ENCODE measurements at places on chromosomes 1 and 21.

DNA sequence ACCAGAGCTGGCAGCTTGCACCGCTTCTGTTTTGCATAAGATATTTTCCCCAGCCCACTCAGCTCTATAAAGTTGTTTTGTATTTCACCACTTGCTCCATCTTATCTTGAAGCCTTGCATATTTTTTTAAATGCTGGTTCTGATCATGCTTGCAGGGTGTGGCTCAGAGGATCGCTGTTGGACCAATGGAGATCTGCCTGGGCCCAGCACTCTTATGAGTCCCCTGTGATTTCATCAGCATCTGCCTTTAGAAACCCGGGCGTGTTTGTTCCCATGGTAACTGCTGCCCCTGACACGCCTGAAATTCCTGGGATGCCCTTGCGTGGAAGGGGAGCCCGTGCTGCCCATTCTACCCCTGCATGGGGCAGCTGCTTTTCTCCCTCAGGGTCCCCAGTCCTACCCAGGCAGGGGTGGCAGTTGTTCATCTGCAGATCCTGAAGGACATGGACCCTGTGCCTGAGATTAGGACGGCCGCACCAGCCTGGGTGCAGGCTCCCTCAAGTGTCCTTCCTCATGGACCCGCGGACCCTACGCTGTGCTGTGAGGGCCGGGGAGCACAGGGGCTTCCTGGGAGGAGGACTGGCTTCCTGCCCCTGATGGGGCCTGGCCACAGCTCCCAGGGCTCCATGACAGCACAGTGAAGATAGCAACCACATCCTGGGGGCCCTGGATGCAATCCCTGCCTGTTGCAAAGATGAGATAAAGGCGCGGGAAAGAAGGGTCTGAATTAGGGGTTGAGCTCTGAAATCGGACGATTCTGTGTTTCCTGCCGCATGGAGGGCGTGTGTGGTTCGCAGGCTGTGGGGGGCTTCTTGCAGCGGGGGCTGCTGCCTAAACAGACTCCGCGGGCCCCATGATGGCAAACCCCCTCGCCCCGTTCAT, 226.5 kb downstream of the SDCCAG8 start:
- no peak for DNase-seq

- DNase-seq, result no peak
Measured at GRCh38 chr21:41877901-41878830, 978 bp downstream of the PRDM15 start.

DNA sequence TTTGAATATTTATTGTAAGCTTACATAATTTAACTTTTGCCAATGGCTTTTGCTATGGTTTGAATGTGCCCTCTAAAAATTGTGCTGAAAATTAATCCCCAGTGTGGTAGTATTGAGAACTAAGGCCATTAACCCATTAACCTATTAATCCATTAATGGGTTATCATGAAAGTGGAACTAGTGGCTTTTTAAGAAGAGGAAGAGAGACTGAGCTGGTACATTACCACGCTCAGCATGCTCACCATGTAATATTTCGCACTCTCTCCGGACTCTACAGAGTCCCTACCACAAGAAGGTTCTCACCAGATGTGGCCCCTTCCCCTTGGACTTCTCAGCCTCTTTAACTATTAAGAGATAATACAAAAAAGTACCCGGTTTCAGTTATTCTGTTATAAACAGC, 164.4 kb upstream of the ZRANB2 start:
- no peak for DNase-seq

- no peak for DNase-seq
Measured at GRCh38 chr1:201506092-201506491, 831 bp downstream of the CSRP1 start.

- DNase-seq, result no peak
Measured at GRCh38 chr1:10042746-10043145, 10.0 kb downstream of the UBE4B start.

DNA sequence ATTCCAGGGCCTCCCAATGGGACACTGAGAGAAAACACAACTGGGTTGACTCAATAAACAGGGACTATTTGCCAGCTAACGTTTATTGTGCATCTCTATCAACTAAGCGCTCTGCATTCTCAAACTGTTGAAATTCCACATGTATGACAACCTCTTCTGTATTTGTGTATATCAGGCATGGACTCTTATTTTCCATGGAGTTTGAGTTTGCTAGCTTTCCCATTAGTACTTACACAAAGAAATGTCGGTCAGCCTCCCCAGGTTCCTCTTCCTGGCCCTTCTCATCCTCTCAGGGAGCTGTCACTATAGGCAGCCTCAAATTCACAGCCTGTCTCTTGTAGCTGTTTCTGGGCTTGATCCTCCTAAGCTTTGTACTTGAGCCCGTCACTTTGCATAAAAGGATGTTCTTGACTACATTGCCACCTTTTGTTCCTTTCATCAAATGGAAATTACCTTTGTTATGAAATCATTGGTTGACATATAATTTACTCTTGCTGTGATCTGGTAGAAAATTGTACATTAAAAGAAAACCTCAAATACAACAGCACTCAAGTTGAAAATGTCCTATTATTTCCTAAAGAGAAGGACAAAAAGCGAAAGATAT, 60.0 kb upstream of the NTPCR start:
- no peak for DNase-seq

DNA sequence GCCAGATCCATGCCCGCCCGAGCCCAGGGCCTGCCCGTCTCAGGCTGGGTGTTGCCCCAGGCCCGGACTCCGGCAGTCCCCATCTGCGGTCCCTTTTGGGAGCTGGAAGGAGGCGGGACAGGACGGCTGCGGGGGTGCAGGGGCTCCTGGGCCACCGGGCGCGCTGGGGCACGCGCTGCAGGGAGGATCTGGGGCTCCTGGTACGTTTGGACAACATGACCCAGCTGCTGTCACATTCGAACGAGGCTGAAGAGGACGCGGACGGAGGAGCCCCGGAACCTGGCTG, 6.6 kb upstream of the CALML6 start:
- no peak for DNase-seq

DNA sequence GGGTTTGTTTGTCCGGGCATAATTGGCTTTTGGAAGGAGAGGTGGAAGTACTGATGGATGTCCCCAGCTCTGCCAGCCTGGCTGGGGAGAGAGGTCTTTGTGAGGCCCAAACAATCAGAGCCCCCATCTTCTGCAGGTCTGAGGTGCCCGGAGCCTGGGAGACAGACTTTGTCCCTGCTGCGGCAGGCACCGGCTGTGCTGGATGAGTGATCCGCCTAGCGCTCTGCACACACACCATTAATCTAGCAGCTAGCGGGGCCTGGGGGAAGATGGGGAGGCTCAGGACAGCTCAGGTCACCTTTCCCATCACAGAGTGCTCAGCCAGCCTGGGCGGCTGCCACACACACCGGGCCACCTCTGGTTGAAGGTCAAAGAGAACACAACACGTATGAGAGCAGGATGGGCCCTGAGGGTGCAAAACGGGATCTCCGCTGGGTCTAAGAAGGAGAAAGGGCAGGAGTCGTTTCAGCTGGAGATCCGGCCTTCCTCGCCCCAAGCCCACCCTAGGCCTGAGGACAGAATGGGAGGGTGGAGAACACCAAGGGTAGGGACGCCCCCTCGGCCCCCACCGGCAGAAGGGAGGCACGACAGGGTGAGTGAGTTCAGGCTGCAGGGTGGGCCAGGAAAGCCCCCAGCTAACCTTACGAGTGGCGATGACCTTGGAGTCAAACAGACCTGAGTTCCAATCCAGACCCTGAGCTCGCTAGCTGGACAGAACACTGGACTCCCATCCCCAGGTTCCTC, 341.8 kb downstream of the NPHP4 start:
- DNase-seq, result no peak

DNA sequence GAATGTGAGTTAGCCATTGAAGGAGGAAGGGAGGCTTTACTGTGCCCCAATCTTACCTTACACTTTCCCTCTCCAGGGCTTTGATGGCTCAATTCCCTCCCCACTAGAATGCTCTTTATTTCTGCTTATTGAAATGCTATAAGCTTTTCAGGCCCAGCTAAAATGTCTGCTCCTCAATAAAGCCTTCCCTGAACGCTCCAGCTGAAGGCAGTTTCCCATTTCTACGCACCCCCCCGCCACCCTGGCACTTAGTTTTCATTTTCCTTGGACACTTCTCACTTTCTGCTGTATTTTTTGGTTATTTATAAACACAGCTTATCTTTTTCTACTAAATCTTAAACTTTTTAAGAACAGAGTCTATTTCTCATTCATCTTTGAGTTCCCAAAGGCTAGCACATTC, 7.1 kb upstream of the TMEM167B start:
- no peak for DNase-seq
